Iris pigment epithelial cell (primary cell): ENCODE measurements at places on chromosomes 6 and 20.

GRCh38 chr20:4305091-4305490 lies 289.7 kb upstream of the RNF24 start:
- no peak for DNase-seq

GRCh38 chr20:21465799-21466198 lies 48.1 kb downstream of the NKX2-2 start:
- DNase-seq, result no peak

DNA sequence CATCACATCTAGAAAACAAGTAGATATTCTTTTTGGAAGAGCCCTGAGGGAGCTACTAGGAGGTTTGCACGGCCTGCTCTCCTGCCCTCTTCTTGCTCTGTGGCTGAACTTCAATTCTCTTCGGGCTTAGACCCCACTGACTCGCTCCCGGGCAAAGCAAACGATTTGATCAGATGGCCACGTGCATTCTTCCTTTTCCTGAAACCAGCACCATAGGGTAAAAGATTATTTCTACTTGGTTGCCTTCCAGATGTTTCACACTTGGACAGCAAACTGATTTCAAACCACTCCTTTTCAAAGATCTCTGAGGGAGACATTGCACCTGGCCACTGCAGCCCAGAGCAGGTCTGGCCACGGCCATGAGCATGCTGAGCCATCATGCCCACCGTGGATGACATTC lies at the start of gene SLC22A1:
Gene SLC22A1, plus strand, starts transcription at position 258 of the 400 bp plus-strand sequence. Its CDS starts 121 bp downstream, at position 379.
- no peak for DNase-seq

- DNase-seq, result peak; percentile 16
Observed at GRCh38 chr20:54557806-54558590, 82.6 kb downstream of the DOK5 start.
